Activated CD4-positive, alpha-beta memory T cell treated with anti-CD3 and anti-CD28 coated beads for 36 hours (primary cell): ENCODE measurements at places on chromosomes 4 and X.

- DNase-seq, result no peak
Measured at GRCh38 chr4:181967401-181967800, 275.8 kb upstream of the TENM3 start.

DNA sequence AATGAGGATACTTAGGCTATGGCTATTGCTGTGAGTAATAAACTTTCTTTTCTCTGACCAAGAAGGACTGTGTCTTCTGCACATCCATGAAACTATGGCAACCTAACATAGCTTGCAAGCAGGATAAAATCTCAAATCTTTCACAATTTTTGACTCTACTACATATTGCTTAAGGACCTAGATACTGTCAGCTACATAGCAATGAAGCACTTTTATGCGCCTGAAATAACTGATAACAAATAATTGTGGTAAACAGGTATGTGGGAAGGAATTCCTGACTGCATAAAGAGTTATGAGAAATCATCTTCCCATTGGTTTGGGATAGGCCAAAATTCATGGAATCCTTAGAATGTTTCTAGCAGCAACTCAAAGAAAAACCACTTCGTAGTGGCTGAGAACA, 41.2 kb upstream of the PDGFC start:
- DNase-seq, result no peak

DNA sequence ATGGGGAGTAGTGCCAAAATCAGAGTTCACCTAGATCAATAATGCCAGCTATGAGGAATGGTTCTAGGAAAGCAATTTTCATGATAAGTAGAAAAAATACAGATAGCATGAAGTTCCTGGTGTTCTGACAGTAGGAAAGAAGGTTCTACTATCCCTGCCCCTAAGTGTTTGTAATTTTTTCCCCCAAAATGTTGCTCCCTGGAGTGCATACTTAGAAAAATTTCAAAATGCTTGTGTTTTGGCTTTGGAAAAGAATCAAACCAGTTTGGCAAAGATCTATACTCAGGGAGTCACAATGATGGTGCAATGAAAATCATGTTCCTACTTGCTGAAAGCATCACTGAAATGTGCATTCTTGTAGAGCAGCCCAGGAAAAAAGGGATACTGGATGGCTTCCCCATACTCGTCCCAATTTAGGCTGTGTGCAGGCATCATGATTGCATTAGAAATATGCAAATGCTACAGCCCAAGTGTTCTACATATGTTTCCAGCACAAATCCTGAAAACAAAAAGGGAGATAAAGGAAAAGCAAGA, 74.7 kb downstream of the LPAR4 start:
- DNase-seq, result no peak

GRCh38 chrX:108230574-108230973, 139.0 kb downstream of the ATG4A start:
- DNase-seq, result no peak

GRCh38 chr4:176753049-176753448, 39.7 kb downstream of the VEGFC start:
- DNase-seq, result no peak

DNA sequence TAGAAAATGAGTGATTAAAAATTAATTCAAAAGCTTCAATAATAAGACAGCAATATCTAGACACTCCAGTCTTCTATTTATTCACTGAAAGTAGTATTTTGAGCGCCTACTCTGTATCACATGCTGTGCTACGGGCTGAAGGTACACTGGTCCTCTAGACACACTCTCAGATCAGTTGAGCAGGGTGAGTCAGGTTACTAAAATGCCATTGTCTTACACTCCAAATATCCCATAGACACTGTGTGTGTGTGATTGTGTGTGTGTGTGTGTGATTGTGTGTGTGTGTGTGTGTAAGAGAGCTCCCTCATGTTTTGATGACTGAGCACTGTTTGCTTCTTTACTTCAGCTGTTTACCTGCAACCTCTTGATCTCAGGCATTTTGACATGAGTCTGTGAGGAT, 342.8 kb upstream of the BOD1L1 start:
- DNase-seq, result no peak

DNA sequence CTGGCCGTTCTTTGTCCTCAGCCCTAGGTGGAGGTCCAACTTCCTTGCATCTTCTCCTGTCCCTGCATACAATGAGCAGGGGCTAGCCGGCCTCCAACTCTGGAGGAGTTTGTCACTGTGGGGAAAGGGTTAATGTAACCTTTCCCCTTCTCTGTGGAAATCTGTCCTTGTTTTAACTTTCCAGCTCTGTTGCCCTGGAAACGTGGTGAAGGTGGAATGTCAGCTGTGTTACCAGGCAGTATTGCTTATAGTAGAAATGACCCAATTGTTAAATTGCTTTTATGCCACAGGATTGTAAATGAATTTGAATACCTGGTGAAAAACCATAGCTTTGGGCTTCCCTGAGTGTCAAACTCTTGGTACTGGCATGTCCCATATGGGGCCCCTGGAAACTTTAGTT, 131.6 kb upstream of the SCML1 start:
- no peak for DNase-seq

- no peak for DNase-seq
Measured at GRCh38 chr4:26942871-26943270, 82.2 kb downstream of the STIM2 start.

- DNase-seq, result no peak
Measured at GRCh38 chrX:57177070-57177469, 39.9 kb upstream of the SPIN2A start.

- no peak for DNase-seq
Measured at GRCh38 chr4:26887143-26887542, 26.5 kb downstream of the STIM2 start.

DNA sequence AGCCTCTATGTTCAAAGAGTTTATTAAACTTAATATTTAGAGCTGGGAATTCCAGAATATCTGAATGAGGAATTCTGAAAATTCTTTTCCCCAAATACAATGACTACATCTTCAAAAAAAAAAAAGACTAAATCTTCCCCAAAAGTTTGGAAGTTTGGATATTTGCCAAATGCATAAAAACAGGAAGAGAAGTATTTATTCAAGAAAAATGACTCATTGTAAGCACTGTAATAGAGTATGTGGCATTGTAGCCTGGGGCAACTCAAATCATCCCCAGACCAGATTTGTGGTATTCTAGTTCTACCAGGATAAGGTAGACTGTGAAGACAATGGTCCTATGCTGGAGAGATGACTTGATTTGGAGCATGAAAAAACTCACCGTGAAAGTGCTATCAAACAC, 78.5 kb upstream of the PDHA2 start:
- DNase-seq, result no peak

GRCh38 chr4:85737254-85737653, 262.3 kb downstream of the ARHGAP24 start:
- no peak for DNase-seq

- peak; percentile 40 for DNase-seq
Measured at GRCh38 chrX:24260842-24261550, 52.9 kb downstream of the SUPT20HL2 start.

- peak; percentile 72 for DNase-seq
Measured at GRCh38 chrX:136608295-136608933, 39.5 kb upstream of the CD40LG start.

GRCh38 chrX:70279081-70279480, 2.9 kb upstream of the RAB41 start:
- DNase-seq, result no peak

DNA sequence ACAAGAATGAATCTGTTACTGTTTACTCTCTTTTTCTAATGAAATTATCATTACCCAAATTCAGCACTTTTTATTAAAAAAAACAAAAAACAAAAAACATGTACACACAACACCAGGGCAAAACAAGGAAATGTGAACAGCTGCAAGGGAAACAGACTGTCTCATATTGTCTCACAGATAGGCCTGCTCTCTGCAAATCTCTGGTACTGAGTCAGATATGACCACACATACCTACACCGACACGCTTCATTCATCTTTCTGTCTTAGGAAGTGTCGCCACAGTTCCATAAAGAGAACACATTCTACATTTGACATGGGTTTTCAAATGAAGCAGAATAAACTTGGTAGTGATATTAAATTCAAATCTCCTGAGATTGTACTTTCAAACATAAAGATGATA, 92.2 kb upstream of the GPR34 start:
- DNase-seq, result peak; percentile 11

DNA sequence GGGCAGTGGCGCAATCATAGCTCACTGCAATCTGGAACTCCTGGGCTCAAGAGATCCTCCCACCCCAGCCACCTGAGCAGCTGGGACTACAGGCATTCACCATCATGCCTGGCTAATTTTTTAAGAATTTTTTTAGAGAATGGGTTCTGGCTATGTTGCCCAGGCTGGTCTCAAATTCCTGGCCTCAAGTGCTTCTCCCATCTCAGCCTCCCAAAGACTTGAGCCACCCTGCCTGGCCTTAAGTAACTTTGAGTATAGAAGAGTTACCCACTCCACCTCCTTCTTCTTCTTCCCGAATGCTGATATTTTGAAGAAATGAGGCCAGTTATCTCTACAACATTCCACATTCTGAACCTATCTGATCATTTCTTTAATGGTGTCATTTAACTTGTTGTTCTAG, 72.4 kb upstream of the WWC2 start:
- no peak for DNase-seq

DNA sequence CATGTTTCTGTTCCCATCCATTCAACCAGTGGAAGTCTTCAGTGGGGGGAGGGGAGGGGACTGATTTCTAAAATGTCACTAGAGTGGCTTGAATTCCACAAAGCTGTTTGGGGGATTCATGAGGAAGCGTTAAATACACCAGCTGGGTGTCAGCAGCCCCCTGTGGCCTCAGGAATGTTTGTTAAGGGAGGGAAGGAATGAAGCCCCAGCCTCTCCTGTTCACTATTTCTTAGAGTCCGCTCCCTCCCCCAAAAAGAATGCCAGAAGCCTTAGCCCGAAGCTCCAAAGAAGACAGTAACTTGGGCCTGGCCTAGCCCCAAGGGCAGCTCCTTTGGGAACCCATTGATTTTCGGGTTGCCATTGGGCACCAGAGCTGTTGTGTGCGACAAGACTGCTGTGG, 3.3 kb downstream of the SHROOM2 start:
- no peak for DNase-seq

- no peak for DNase-seq
Measured at GRCh38 chrX:141936080-141936479, 32.4 kb downstream of the MAGEC1 start.

GRCh38 chr4:151664289-151664688, 96.5 kb downstream of the GATB start:
- no peak for DNase-seq

DNA sequence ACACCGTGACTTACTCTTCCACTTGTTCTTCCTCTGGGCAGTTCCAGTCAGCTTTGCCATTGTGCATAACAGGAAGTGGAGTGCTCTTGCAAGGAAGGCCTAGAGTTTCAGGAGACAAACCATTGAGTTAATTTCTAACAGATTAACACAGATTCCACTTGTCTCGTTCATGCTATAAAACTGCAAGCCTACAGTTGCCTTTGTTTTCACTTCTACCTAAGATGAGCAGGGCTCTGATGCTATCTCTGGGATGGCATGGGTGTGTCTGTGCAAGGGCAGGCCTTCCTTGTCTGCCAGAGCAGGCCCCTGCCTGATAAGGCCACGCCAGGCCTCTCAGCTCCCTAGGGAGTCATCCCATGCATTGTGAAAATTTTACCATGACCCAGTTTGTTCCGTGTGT, 67.7 kb upstream of the PGRMC2 start:
- no peak for DNase-seq

- DNase-seq, result no peak
Measured at GRCh38 chr4:186118582-186118981, 14.1 kb downstream of the FAM149A start.

DNA sequence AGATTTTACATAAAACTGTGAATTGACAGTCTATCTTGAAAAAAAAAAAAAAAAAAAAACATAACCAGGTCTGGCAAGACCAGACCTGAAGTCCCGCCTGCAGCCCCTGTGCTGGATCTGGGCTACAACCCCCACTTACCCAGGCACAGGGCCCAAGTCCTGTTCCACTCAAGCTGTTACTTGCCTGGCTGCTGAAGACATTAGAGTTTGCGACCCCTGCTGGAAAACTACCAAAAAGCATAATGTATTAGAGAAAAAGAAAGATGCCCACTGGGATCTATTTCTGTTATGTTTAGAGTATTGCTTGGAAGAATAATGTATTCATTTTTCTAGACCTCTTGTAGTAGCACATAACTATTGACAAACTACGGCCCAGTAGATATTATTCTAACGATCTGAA, 4.7 kb downstream of the HS3ST1 start:
- no peak for DNase-seq

- no peak for DNase-seq
Measured at GRCh38 chrX:16992951-16993350, 46.5 kb downstream of the REPS2 start.

- DNase-seq, result no peak
Measured at GRCh38 chrX:30822068-30822681, 66.9 kb downstream of the TAB3 start.

DNA sequence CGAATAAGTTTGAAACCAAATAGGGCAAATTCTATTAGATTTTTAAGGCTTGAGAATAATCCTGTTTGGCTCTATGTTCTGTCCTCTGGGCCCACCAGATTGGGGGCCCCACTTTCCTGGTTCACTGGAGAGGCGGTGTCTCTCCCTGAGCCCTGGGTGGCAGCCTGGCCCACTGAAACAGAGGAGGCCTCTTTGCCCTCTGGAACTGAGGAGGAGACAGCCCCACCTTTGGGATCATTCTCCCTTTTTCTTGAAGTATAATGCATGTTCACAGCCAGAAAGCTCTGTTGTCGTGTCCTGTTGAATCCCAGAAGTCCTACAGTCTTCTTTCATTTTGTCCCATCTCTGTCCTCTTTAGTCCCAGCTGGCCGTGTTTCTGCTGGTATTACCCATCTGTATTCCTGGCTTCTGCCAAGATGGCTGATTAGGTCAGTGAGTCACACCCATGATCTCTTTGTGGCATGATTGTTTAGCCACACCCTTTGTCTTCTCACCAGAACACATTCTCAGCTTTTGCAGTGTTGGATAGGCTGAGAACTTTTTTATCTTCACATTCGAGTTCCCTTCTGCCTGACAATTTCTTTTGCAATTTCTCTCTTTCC, 8.1 kb upstream of the TBC1D25 start:
- peak; percentile 17 for DNase-seq
